ENCODE measurements at places on chromosomes 12 and 14. TPM values are rescaled to one million over a fixed set of nuclear protein-coding genes. Genes with fewer than 3 reads are reported as not detected.

DNA sequence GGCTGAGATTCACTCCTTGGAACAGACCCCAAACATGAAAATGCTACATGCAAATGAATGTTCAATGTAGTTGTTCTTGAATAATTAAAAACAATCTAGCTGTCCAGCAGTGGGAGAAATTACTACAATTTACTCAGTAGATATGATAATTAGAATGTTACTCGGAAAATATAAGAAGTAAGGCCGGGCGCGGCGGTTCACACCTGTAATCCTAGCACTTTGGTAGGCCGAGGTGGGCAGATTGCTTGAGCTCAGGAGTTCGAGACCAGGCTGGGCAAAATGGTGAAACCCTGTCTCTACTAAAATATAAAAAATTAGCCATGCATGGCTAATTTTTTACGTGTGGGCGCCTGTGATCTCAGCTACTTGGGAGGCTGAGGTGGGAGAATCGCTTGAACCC, 15.3 kb upstream of the PTGER2 start:
- DNase-seq: no peak

- no peak for DNase-seq
Observed at GRCh38 chr14:92417759-92418158, 94.8 kb downstream of the SLC24A4 start.

- DNase-seq: no peak
Observed at GRCh38 chr14:22088614-22089342, 415.2 kb upstream of the OR4E1 start.

GRCh38 chr12:57342207-57342691, 88.6 kb downstream of the R3HDM2 start:
- DNase-seq: no peak

- no peak for DNase-seq
Observed at GRCh38 chr12:132142679-132143335, 1.3 kb downstream of the DDX51 start.

GRCh38 chr12:84644908-84645307, 267.7 kb downstream of the SLC6A15 start:
- no peak for DNase-seq

GRCh38 chr12:117441751-117442150, 80.3 kb upstream of the NOS1 start:
- no peak for DNase-seq

- no peak for DNase-seq
Observed at GRCh38 chr12:116484807-116485206, 74.4 kb upstream of the MAP1LC3B2 start.

- no peak for DNase-seq
Observed at GRCh38 chr14:105074601-105075053, 9.4 kb upstream of the GPR132 start.

DNA sequence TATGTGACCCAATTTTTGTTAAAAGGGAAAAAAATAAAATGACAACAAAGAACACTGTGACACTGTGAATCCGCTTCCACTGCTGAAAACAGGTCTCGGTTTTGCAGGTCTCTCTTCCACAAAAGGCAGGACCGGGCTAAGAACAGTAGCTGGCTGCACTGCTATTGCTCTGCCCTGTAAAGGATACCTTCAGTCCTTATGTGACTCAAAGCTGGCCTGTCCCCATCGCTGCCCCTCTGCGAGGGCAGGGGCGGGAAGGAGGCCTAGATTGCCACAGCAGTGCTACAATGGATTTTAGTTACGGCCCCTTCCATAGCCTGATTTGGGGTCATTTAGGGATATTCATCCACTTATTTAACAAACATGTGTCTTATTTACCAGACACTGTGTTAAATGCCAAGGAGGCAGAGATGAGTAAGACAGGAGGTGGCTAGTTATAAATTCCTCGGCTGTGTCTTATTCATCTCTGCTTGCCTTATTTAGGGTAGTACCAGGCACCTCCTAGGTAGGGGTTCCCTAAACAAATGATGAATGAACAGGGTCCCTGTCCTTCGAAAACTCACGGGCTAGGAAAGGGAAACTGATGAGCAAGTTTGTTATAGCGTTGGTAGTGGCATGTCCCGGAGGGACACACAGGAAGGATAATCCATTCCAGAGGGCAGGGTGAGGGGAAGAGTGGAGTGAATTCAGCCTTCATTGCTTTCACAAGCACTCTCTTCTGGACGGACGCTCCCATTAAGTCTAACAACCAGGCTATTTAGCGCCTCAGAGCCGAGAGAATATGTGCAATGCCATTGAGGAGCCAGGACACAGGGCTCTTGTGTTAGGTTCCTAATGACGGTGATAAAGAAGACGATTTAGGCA, 73.3 kb downstream of the EID3 start:
- no peak for DNase-seq

GRCh38 chr12:50224026-50224692, 57.0 kb upstream of the CERS5 start:
- DNase-seq: peak; percentile 43

- DNase-seq: no peak
Observed at GRCh38 chr14:90293766-90294730, 37.7 kb downstream of the NRDE2 start.

- no peak for DNase-seq
Observed at GRCh38 chr12:131537267-131537958, 173.5 kb upstream of the SFSWAP start.

GRCh38 chr14:36657399-36658122, 4.1 kb upstream of the PAX9 start:
- no peak for DNase-seq

- DNase-seq: no peak
Observed at GRCh38 chr12:86264451-86265328, 8.5 kb upstream of the MGAT4C start.

GRCh38 chr12:78636231-78636855, 228.2 kb upstream of the SYT1 start:
- DNase-seq: no peak

Gene RASSF3
- total RNA-seq: 158 TPM

All from CD4-positive, CD25-positive, alpha-beta regulatory T cell (primary cell).